ENCODE measurements at places on chromosomes 6 and 20.

- DNase-seq: no peak
Measured at GRCh38 chr6:5814116-5814515, 192.6 kb downstream of the NRN1 start.

DNA sequence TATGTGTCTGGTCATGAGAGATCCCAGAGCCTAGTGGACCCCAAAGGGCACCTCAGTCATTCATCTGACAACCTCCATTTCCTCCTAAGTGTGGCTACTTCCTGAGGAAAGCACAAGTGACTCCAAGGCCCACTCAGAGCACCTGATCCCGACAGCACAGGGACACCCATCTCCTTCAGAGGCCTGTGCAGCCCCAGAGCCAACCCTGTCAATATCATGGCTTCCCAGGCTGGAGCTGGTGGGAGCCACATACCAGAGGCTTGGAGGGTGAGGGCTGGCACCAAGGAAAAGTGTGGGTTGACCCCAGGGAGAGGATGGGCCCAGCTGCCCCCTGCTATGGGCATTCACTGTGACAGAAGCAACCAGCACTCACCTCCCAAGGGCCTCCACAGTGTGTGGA is 117.3 kb downstream of the PSMB1 start:
- no peak for DNase-seq

GRCh38 chr6:116019428-116019827 is 41.3 kb downstream of the FRK start:
- DNase-seq: no peak

GRCh38 chr6:139540276-139540675 is 165.8 kb upstream of the CITED2 start:
- DNase-seq: no peak

DNA sequence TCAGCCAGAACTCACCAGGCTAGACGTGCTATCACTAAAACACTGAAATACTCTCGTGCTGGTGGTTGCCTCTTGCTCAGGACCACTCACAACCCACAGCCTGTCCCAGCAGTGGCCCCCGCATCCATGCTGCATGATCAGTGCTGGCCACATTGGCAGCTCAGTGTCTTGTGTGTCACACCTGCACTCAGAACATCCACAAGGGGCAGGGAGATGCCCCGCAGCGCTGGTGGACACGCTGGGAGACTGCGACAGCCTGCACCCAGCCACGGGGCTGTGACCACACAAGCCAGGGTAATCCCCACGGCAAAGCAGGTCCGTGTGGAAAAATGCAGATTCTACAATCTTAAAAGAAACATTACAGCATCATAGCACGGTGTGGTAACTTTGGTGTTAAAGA is 23.9 kb upstream of the APMAP start:
- no peak for DNase-seq

- DNase-seq: peak; percentile 80
Measured at GRCh38 chr6:116511424-116512110, at the start of gene CALHM5. Gene CALHM5 (plus strand): TSS chr6:116511639. CDS start chr6:116511697, 58 bp downstream.

DNA sequence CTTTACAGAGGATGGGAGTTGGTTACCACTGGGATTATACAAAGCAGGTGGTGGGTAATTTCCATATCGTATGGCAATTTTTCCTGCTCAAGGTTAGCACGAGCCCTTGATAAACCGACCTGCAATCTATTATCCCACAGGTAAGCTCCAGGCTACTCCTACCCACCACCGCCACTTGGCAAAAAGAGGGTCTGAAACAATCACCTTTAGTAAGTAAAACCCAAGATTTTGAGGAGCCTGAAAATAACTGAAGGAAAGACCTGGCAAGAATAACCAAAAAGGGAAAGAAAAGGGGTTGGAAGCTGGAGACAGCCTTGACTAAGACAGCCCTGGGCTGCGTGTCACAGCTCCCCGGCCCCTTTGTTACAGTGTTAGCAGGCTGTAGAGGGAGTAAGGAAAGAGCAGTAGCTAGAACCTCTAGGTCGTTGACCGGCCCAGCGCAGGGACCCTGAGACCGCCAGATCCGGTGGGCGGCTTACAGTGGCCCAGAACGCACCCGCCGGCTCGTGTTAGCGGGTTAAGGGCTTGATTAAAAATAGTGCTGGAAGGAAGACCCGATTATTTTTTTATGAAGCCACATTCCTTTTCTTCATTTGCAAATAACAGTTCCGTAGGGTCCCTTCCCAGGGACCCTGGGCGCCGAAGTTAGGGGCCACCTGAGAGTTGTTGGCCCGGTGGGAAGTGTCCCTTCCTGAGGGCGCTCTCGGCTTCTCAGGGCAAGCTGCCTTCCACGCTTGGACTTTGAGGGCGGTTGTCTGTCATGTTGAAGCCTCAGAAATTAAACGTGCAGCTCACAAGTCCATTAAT is 30.5 kb downstream of the TFAP2B start:
- DNase-seq: no peak

DNA sequence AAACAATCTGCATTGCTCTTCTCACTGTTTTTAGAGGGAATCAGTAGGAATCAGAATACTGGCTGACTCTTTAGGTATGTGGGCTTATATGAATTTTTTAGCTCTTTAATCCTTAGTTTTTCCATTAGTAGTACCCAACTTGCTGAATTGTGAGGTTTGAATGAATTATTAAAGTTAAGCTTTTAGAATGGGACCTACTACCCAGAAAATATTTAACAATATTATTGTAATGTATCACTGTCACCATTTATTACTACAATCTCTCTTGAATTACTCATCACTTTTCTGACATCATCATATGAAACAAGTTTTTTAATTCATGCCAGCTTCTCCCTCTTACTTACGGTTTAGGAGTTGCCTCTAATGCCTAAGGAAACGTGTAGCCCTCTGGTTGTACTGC is 212.7 kb downstream of the BCKDHB start:
- no peak for DNase-seq

DNA sequence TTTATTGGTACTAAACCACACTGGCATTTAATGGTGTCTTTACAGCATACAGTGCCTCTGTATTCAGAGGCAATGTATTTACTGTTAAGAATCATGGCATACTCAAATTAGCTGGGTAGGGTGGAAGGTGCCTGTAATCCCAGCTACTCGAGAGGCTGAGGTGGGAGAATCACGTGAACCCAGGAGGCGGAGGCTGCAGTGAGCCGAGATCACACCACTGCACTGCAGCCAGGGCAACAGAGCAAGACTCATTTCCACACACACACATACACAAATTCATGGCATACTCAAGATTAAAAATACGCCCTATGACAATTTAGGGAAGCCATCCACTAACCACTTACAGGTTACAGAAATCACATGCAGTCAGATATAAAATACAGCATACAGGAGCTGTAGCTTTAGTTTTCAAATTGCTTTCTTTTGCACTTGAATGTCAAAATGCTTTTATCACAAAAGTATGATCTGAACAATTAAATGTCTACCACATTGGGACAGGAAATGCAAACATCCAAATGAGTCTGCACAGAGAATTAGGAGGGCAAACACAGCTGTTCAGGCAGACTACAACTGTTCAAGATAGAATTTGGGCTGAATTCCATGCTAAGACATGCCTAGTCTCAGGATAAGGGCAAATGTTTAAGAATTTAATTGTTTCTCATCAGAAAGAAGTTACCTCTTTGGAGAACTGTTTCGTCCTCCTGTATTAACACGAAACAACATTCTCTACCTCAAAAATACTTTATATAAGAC is 36.4 kb downstream of the CSNK2A1 start:
- DNase-seq: no peak

DNA sequence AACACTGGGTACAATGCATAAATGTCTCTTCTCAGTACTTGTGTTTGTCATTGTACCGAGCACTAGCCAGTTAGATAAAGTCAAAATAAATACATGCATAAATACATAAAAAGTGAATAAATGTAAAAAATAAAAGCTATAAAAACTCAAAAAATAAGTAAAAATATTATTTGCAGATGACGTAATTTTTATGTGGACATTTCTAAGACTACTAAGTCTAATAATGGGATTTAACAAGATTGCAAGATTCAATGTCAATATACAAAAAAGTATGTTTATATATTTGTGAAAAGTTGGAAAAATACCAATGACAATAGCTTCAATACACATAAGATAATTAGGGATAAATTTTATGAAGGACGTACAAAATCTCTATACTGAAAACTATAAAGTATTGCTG is 639.6 kb downstream of the CBLN4 start:
- DNase-seq: no peak

GRCh38 chr6:15770347-15771143 is 107.7 kb upstream of the DTNBP1 start:
- DNase-seq: no peak

DNA sequence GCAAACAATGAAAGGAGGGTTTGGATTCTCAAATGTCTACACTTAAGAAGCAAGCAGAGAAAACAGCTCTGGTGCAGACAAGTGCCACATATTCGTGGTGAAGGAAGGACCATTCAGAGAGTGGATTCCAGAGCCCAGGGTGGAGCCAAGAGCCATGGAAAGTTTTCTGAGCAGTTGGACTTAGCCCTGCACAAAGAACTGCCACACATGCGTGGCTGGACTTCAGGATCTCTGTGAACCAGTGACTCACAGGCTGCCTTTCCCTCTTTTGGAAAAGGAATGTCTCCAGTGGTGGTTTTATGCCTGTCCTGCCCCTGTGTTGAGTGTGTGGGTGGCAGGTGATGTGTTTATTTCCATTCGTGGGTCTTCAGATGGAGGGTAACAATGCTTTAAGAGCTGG is 489.5 kb downstream of the CDH26 start:
- DNase-seq: no peak

GRCh38 chr6:15524861-15525401 is 137.9 kb downstream of the DTNBP1 start:
- DNase-seq: no peak

DNA sequence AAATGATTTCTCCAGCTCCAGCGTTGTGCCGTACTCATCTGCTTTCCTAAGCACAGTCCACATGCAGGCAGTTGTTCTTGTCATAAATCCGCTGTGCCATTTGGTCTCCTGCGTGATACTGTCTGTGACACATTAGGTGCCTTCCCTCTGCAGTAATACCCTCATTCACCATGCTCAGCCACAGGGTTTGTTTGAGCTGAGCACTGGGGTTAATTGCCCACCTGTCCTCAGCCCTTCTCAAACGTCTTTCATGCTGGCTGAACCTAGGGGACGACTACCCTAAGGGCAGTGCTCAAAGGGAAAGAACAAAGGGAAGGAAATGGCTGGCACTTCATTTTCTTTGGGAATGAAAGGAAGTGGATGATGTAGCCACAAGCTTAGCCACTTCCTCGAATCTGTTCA is 64.2 kb upstream of the MYLIP start:
- peak; percentile 68 for DNase-seq

DNA sequence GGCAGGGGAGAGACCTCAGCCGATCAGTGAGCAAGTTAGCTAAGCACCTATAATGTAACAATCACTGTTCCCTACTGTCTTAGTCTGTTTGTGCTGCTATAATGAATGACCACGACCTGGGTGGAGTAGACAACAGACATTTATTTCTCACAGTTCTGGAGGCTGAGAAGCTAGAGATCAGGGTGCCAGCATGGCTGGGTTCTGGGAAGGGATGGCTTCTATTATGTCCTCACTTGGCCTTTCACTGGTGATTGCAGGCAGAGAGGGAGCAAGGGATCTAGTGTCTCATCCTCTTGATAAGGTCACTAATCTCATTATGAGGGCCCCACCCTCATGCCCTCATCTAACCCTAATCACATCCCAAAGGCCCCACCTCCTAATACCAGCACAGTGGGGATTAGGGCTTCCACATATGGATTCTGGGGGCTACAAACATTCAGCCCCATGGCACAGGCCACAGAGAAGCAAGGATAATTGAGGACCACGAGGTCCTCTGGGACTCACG is 162.5 kb downstream of the CD83 start:
- no peak for DNase-seq

DNA sequence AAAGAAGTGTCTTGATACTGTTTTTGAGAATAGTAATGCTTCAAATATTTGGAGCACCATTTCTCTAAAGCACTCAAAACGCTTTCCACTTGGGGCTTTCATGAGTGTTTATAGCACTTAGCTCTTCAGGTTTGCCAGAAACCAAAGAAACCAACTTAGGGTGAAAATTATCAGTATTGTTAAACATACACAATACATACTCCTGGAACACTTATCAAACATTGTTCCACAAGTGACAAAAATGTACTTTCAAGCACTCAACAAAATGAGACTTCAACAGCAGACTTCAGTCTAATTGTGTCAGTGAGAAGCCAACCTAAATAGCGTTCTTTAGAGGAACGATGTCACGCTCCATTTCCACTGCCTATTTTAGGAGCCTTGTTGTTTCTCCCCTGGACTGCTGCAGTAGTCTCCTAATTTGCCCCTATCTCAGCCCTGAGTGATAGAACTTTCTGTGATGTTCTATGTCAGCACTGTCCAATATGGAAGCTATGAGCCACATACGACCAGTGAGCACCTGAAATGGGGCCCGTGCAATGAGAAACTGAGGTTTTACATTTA is 461.3 kb downstream of the KIF16B start:
- DNase-seq: no peak

GRCh38 chr6:2363211-2363610 is 117.8 kb upstream of the GMDS start:
- DNase-seq: no peak

DNA sequence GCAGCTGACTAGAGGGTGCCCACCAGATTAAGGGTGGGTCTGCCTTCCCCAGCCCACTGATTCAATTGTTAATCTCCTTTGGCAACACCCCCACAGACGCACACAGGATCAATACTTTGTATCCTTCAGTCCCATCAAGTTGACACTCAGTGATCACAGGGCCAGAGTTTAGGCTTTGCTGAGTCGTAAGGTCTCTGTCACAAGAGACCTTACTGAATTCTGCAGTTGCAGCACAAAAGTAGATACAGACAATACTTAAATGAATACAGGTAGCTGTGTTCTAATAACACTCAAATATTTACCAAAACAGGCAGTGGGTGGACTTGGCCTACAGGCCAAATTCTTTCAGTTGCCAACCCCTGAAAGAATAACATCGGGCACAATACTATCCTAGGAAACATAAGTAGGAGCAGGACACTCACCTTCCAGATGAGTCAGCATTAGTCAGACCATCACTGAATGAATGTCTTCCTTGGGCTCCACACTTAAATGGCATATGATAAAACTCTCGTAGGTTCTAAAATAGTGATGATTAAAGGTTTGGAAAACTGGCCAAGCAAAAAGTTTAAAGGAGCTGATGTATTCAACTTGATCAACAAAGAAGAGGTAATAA is 190.0 kb downstream of the UBE3D start:
- DNase-seq: no peak

DNA sequence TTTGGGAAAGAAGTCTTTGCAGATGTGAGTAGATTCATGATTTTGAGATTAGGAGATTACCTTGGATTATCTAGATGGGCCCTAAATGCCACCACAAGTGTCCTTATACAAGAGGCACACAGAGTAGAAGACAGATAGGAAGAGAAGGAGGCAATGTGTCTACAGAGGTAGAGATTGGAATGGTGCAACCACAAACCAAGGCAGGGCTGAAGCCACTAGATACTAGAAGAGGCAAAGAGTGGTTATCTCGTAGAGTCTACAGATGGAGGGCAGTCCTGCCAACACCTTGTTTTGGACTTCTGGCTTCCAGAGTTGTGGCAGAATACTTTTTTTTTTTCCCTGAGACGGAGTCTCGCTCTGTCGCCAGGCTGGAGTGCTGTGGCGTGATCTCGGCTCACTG is 138.3 kb upstream of the AKIRIN2 start:
- no peak for DNase-seq

- no peak for DNase-seq
Measured at GRCh38 chr20:48153523-48153922, 368.2 kb upstream of the SULF2 start.

- no peak for DNase-seq
Measured at GRCh38 chr6:13827032-13827431, 12.7 kb upstream of the MCUR1 start.

Measured in NCI-H2029 treated with DMSO at 0.1 percent for 48 hours (cell line).